ENCODE measurements at places on chromosomes 1 and 21.

- no peak for DNase-seq
These were observed 35.3 kb downstream of the NIPAL3 start for GRCh38 chr1:24450857-24451397.

- no peak for DNase-seq
These were observed 124.9 kb upstream of the BACE2 start for GRCh38 chr21:41043014-41043413.

DNA sequence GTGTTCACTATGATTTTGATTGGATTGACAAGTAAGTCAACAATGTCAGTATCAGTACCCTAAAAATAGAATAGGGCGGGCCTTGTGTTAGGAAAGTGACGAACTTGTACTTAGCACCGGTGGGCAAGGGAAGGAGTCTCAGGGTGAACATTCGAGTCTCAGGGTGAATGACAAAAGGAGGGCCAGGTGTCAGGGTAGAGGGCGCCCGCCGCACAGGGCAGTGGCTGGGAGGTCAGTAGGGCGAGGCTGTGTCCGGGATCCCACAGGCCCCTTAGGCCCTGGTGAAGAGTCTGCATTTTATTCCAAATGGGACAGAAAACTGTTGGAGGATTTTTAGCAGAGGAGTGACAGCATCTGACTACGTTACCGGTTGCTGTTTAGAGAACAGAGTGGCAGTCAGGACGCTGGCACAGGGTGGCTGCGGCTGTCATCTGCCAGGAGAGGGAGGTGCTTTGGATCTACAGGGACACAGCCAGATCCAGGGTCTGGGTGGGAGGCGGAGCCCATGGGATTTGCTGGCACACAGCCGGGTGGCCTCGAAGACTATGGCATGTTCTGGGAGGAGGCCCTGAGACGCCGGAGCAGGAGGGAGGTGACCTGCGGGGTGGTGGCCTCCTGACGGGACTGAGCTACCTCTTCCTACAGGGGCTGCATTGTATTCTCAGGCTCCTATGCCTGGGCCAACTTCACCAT, 11.0 kb downstream of the AGTRAP start:
- no peak for DNase-seq

DNA sequence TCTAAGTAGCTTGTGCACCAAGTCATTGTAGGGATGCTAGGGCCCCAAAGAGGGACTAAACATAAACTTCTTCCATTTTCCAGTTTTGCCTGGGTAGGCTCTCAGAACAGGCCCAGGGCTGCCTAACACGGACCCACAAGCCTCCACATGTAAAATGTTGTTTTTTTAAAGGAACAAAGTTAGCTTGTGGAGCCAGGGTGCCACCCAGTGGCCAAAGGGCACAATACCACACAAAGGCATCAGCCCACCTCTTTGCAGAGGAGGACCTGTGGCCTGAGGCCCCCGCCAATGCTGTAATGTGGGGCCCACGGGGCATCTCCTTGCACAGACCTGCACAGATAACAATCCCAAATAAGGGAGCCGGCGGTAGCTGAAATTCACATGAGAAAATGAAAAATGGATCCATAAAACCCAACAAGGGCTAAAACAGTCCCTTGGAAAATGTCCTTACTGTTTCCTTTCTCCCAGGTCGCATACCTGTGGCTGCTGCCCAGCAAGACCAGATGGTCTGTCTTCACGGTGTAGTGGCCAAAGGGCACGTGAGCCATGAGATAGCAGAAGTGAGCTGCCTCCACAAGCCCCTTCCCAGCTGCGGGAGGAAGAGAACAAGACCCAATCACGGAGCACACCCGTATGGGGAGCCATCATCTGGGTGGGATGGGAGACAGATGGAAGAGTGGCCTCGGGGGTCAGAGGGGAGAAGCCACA, 23.8 kb downstream of the SEC16B start:
- no peak for DNase-seq

DNA sequence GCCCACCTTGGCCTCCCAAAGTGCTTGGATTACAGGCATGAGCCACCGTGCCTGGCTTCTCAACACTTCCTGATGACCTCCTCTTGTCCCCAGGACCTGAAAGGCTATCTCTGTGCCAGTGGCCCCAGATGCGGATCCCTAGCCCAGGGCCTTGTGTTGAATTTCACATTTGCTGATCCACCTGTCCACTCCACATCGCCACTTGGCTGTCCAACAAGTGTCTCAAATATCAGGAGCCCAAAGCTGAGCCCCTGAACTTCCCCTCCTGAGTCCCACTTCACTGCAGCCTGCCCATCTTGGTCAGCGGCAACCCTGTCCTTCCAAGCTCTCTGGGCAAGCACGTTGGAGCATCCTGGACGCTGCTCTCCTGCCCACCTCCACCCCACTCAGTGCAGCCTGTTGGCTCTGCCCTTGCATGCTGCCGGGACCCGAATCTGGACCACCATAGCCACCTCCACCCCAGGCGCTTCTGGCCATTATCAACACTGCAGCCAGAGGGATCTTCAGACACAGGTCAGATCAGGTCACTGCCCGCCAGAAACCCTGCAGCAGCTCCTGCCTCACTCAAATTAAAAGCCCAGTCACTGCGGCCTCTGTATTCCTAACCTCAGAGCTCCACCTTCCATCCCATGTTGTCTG, 352.5 kb upstream of the VAMP3 start:
- no peak for DNase-seq

Data from SIG-M5 (cell line).